ENCODE measurements at places on chromosomes 5 and 9. TPM values are rescaled to one million over a fixed set of nuclear protein-coding genes. Genes with fewer than 3 reads are reported as not detected.

DNA sequence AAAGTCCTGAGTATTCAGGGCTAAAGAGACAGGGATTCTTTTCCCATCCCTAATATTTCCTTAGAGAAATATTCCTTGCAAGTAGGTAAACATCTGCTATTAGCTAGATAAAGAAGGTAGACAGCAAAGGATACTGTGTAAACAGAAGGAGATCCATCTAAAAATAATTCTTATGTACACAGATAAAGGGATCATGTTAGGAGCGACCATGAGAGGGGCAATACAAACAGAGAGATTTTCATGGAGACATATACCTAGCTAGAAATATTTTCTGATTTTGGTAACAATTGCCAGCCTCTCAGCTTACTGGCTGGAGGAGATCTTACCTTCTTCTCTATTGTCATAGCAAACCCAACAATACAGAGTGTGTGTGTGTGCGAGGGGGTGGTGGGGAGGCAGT is 184.6 kb upstream of the DMAC1 start:
- DNase-seq, result no peak

The CER1 gene
- total RNA-seq, result not detected

The GNE gene
- total RNA-seq, result 11.5 TPM

The SLC34A1 gene
- total RNA-seq, result not detected

DNA sequence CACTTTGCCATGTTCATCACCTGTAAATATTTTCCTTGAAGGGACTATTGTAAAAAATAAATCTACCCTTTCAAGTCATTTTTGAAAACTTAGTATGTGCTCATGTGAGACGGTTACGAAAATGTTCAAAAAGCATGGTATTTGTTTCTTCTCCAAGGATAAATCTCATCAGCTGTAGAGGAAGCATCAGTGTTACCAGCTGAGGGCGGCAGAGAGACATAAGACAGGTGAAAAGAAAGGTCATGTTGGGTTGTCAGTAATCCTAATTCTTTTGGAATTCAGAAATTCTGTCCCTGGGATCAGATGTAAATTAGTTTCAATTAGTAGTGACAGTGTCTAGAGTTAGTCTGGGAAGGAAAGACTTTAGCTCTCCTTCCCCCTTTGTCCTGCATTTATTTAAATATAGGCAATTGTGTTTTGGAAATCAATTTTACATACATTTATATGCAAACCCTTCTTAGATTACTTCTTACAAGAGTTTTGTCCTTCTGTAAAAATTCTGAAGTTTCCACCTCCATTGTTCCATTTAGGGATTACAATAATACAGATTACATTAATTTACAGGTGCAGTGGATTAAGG is 791.9 kb upstream of the CDH6 start:
- no peak for DNase-seq

All from dermis microvascular lymphatic vessel endothelial cell (primary cell).